ENCODE measurements at places on chromosomes 6 and 20.

- no peak for DNase-seq
Measured at GRCh38 chr6:16849280-16849987, 88.2 kb upstream of the ATXN1 start.

DNA sequence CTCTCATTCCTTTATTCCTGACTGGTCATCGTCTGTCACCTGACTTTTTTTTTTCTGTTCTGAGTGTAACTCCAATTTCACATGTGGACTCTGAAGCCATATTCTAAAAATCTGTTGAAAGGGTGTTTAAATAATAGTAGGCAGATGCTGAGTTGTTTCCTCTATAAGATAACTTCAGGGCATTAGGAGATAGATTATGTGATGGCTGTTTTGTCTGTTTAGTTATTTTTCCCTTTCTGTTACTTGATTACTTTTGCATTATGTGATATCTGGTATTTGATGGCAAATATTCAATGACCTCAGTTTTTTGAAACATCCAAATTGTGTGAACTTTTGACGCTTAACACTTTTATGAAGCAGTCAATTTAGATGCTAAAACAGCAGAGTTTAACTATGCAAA, 486.0 kb downstream of the BCKDHB start:
- DNase-seq: no peak

GRCh38 chr20:19961293-19961692, 55.9 kb upstream of the NAA20 start:
- no peak for DNase-seq

DNA sequence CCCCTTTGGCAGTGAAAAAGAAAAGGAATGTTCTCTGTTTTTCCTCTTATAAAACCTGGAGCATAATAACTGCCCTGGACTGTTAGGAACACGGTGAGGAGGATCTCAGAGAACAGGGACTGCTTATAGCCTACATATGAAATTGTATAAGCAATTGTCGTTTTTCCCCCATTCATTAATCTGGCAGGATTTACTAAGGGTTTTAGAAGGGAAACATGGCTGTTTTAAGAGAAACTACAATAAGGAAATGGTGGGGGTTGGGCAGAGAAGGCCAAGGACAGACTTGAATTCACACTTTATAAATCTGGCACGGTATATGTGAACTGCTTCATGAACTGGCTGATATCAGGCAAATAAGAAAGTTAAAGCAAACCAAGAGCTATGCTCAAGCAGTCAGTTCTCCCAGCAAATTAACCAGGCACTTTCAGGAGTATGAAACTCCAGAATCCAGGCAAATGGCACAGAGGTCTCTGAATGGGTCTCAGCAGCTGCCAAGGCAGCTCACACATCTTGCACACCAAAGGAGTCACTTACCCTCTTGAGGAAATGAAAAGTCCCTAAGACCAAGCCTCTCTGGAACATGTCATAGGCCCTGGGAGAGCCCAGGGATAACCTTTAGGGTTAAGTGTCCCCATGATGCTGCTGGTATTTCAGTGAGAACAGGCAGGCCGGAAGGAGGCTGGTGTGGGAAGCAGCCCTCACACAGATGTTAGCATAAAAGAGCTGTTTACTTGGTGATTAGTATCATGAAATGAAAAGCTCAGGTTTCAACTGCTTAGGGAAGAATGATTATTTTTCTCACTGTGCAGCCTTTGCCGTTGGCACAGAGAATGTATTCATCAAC, 260.5 kb upstream of the MARCKS start:
- no peak for DNase-seq

GRCh38 chr6:12024699-12025434, 12.8 kb downstream of the HIVEP1 start:
- DNase-seq: no peak

- no peak for DNase-seq
Measured at GRCh38 chr6:78629836-78630235, 237.5 kb upstream of the IRAK1BP1 start.

DNA sequence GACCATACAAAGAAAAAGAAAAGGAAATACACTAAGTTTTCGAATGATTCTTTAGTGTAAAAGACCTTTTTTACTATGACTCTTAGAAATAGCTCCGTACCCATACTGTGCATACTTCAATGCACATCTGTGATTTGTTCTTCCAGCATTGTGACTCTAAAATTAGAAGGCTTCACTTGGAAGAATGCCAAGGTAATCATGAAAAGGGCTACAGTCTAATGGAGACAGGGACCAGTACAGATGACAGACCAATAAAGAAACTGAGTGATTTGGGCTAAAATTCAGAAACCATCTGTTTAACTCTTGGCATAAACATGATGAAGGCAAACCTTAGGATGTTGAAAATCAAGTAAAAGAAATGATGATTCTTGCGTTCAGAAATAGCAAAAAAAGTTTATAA, 46.3 kb downstream of the CYP39A1 start:
- DNase-seq: no peak

DNA sequence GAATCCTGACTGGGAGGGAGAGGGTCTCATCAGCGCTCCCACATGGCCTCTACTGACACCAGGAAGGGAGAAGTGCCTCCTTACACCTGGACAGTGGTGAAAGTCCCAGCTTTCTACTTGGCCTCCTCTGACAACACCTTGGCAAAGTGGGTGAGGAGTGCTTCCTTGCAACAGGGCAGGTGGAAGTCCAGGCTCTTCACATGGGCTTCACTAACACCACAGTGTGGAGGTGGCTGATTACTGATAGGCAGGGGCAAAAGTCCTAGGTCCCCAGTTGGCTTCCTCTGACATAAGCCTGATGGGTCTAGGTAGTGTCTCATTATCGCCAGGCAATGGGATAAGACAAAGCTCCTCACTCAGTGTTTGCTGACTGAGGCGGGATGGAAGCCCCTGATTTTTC, 9.5 kb upstream of the HLA-DRA start:
- no peak for DNase-seq

- no peak for DNase-seq
Measured at GRCh38 chr6:88223298-88223697, 57.2 kb upstream of the CNR1 start.

Measured in cerebellar nuclear complex (tissue), 1 donor.